Activated effector memory CD4-positive, alpha-beta T cell treated with Interleukin-2 at 50 U/mL for 16 hours (primary cell): ENCODE measurements at places on chromosomes 6 and 20.

- no peak for DNase-seq
These were observed 4.3 kb downstream of the SMIM26 start for GRCh38 chr20:18571578-18571977.

GRCh38 chr6:162497389-162497788 lies 230.2 kb downstream of the PRKN start:
- no peak for DNase-seq

- no peak for DNase-seq
These were observed 142.1 kb upstream of the MLN start for GRCh38 chr6:33945931-33946330.

GRCh38 chr6:1738558-1739081 lies 128.9 kb downstream of the FOXC1 start:
- no peak for DNase-seq

- DNase-seq = no peak
These were observed 115.7 kb upstream of the KCNG1 start for GRCh38 chr20:51138576-51138975.

DNA sequence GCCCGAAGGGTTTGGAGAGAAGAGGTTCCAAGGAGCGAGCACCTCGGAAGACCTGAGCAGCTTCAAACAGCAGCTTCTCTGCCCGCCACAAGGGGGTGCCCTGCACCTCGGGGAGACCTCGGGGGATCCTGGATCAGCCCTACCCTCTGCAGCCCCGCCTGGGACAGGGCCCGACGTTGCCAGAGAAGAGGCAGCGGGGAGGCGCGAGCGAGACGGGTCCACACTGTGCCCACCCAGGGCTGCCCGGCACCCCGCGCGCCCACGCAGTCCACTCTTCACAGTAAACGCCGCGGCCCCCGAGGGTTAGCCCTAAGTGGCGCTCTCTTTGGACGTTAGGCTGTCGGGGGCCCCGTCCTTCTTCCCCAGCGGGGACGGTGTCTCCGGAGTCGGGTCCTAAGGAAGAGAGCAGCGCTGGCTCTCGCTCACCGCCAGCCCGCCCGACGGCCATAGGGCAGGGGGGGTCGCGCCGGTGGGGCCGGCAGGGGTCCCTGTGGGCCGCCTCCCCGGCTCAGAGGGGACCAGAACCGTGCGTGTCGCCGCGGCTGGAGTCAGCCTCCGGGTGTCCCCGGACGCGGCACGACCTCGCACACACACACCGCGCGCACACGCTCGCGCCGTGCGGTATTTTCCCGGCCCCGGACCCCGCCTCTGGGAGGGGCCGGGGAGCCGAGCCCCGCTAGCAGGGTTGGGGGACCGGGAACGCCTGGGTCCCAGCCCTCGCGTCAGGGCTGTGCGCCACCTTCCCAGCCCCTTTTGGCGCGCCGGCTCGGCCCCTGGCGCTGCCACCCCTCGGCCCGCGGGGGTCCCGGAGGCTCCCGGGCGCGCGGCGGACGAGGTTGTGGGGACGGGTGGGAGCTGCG lies 929 bp downstream of the CDH22 start:
- DNase-seq = peak; percentile 58

GRCh38 chr6:3483675-3484074 lies 26.8 kb upstream of the SLC22A23 start:
- no peak for DNase-seq

- DNase-seq = no peak
These were observed 19.9 kb downstream of the CST9L start for GRCh38 chr20:23548408-23548807.

GRCh38 chr6:83371423-83371822 lies 59.4 kb downstream of the ME1 start:
- DNase-seq = no peak

DNA sequence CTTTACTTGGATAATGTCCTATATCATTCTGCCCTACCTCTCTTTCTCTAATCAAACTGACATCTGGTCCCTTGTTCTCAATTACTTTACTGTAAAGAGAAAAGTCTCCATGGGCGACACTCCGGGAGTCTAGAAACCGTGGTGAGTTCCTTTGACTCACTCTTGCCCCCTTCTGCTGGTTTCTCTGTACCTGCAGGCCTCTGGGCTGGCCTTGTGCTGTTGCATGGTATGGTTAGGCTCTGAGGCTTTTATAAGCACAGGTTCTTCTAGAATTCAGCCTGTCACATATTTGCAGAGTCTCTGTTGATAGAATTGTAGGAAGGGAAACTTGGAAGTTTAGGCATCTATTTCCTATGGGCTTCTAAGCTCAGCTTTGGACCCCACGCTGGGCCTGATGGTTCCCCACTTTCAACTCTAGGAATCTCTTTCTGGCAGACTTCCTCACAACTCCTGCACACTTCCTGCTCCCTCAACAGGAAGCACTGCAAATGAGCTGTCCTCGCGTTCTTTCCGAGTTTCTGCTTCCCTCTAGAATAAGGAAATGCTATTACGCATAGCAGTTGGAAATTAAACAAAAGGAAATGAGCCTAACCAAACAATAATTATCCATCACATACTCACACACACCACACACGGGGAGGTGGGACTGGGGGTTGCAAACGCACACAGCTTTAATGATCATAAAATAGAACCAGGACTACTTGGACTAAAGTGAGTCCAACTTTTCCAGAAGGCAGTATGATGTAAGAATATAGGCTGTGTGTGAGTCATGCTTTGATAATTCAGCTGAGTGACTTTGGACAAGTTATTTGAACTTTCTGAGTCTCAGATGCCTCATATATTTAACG lies 683.3 kb downstream of the QKI start:
- DNase-seq = no peak

DNA sequence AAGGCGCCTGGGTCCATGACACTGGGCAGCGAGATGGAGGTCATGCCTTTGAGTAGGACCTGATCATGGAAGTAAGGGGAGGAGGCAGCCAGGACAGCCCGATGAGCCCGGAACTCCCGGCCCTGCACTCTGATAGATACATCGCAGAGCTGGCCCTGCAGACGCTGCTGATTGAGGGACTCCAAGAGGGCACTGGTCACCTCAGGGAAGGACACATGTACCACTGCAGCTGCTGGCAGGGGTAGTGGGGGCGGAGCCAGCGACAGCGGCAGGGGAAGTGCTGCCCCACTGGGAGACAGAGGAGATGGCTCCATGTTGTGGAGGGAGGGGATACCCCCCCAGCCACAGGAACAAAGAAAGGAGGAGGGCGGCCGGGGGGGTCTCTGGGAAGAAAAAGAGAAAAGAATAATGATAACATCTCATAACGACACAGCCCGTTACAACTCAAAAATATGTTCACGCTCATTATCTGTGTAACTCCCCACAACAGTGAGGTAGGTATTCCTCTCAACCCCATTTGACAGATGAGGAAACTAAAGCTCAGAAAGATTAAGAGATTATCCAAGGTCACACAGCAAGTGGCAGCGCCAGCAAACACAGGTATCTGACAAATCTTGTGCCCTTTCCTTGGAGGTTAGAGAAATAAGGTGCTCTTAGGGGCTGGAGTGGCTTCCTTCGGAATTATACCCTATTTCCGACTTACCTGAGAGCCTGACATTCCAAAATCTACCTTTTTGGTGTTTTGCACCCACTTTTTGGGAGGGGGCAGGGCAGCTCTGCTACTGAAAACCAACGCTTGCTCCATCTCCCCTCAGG lies 733 bp downstream of the ZBTB22 start:
- no peak for DNase-seq

GRCh38 chr6:69416776-69417175 lies 380.0 kb downstream of the LMBRD1 start:
- no peak for DNase-seq

GRCh38 chr6:159104163-159104925 lies 59.6 kb upstream of the TAGAP start:
- DNase-seq = peak; percentile 72

- no peak for DNase-seq
These were observed 36.4 kb downstream of the RIPOR3 start for GRCh38 chr20:50654904-50655303.

- DNase-seq = no peak
These were observed 27.5 kb downstream of the HLA-F start for GRCh38 chr6:29750709-29751108.
